ENCODE measurements at places on chromosomes 6 and 20. TPM values are rescaled to one million over a fixed set of nuclear protein-coding genes. Genes with fewer than 3 reads are reported as not detected.
A peak's percentile ranks its signal among the peaks of the same experiment; 100 is the strongest.

DNA sequence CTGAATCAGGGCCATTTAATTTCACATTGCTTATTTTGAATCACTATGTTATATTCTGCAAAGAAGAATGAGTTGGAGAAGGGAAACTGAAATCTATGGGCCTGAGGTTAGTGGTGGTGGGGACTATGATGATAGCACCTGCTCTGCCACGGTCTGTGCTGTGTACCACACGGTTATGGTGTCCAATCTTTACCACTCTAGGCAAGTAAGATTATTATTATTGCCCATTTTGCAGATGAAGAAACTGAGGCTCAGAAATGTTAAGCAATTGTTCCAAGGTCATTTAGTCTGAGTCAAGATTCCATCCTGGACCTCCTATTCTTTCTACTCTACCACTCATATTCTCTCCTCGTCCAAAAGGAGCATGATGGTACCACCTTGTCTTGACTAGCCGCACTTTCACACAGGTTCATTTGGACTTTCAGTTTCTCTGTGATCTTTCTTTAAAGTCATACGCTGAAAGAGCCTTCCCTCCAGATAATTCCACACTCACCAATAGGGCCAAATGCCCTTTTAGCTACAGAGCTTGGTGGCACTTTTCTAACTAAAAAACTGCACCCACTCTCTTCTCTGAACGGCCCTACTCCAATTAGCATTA is 56.2 kb downstream of the GFOD1 start:
- no peaks in the 10 kb centered on the region for H3K36me3 ChIP-seq
- no peaks in the 10 kb centered on the region for H3K27me3 ChIP-seq
- 0 out of 2 replicates have a peak, but pooled peaks cover under 1% of the 10 kb centered on the region for H3K4me1 ChIP-seq
- DNase-seq = no peak
- no peak overlapping the region for H3K4me3 ChIP-seq
- no peak overlapping the region for H3K27ac ChIP-seq

GRCh38 chr6:144215402-144215931 is 65.2 kb downstream of the STX11 start:
- no peaks in the 10 kb centered on the region for H3K27me3 ChIP-seq
- no peaks in the 10 kb centered on the region for H3K36me3 ChIP-seq
- H3K4me1 ChIP-seq = peaks cover 15% of the 10 kb centered on the region
- H3K27ac ChIP-seq = peak overlapping the region; percentile 70

DNA sequence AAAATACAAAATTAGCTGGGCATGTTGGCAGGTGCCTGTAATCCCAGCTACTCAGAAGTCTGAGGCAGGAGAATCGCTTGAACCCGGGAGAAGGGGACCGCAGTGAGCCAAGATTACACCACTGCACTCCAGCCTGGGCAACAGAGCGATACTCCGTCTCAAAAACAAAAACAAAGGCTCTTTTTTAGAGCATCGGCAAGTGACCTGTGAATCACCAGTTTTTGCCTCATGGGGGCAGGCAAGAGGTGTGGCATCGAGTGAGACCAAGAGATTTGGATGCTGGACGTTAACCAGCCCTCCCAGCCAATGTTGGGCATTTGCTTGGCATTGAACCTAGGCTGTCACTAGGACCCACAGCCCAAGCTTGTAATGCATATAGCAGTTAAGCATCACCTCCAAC is 14.6 kb upstream of the CDK5RAP1 start:
- no peak overlapping the region for H3K27ac ChIP-seq
- no peaks in the 10 kb centered on the region for H3K27me3 ChIP-seq
- DNase-seq = no peak
- H3K4me1 ChIP-seq = no peaks in the 10 kb centered on the region
- no peak overlapping the region for H3K4me3 ChIP-seq
- no peaks in the 10 kb centered on the region for H3K36me3 ChIP-seq

DNA sequence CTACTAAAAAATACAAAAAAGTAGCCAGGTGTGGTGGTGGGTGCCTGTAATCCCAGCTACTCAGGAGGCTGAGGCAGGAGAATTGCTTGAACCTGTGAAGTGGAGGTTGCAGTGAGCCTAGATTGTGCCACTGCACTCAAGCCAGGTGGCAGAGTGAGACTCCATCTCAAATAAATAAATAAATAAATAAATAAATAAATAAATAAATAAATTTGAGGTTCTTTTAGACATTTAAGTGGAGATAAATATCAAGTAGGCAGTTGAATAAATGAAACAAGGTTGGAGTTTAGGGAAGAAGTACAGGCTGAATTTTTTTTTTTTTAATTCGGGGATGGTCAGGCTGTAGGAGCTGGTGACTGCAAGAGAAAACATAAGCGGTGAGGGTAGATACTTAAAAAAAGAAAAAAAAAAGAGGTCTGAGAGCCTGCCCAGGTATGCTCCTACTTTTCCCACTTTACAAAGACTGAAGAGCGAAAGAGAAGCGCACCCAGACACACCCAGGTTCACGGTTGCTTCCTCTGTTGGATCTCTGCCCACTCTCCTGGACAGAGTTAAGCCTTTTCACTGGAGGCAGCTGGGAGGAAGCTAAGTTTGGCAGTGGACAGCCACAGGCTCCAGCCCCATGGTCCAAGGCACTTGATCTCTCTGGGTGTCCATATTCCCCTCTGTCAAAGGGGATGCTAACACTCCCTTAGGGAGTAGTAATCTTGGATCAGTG is 100.9 kb upstream of the PRDM1 start:
- peak; percentile 10 for DNase-seq
- H3K4me1 ChIP-seq = no peaks in the 10 kb centered on the region
- no peak overlapping the region for H3K27ac ChIP-seq

GRCh38 chr6:160041608-160042007 is 72.7 kb downstream of the IGF2R start:
- DNase-seq = no peak
- no peaks in the 10 kb centered on the region for H3K4me1 ChIP-seq
- no peak overlapping the region for H3K27ac ChIP-seq
- H3K4me3 ChIP-seq = no peak overlapping the region

GRCh38 chr20:44616604-44616964 is 34.2 kb downstream of the PKIG start:
- H3K4me1 ChIP-seq = no peaks in the 10 kb centered on the region
- H3K36me3 ChIP-seq = no peaks in the 10 kb centered on the region
- no peaks in the 10 kb centered on the region for H3K27me3 ChIP-seq
- no peak for DNase-seq
- no peak overlapping the region for H3K4me3 ChIP-seq

The BMP6 gene
- not detected for total RNA-seq

The PCED1A gene
- total RNA-seq = 60.1 TPM

The FNDC1 gene
- total RNA-seq = not detected

The CAPN11 gene
- not detected for total RNA-seq

Data from PC-9 (cell line).